IMR-90 (cell line): ENCODE measurements at places on chromosomes 2 and 18. TPM values are rescaled to one million over a fixed set of nuclear protein-coding genes. Genes with fewer than 3 reads are reported as not detected.

DNA sequence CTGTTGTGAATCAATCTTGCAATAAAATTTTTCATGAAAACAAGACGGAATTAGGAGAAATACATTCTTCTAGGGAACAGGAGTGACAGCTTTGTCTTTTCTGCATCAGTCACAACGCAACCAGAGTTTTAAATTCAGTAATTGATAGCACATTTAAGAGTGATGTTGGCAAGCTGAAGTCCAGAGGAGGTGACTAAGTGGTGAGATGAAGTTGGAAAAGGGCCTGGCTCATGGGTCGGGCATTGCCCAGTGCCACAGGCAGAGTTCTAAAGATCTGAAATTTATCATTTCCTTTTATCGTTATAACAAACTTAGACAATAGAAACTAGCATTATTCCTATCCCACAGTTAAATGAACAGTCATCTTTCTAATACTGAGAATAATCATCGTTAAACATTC, 764.6 kb upstream of the ZEB2 start:
- DNase-seq = no peak

The GREB1 gene
- not detected in 2 replicates for total RNA-seq

The RAD51AP2 gene
- total RNA-seq = not detected in 2 replicates

DNA sequence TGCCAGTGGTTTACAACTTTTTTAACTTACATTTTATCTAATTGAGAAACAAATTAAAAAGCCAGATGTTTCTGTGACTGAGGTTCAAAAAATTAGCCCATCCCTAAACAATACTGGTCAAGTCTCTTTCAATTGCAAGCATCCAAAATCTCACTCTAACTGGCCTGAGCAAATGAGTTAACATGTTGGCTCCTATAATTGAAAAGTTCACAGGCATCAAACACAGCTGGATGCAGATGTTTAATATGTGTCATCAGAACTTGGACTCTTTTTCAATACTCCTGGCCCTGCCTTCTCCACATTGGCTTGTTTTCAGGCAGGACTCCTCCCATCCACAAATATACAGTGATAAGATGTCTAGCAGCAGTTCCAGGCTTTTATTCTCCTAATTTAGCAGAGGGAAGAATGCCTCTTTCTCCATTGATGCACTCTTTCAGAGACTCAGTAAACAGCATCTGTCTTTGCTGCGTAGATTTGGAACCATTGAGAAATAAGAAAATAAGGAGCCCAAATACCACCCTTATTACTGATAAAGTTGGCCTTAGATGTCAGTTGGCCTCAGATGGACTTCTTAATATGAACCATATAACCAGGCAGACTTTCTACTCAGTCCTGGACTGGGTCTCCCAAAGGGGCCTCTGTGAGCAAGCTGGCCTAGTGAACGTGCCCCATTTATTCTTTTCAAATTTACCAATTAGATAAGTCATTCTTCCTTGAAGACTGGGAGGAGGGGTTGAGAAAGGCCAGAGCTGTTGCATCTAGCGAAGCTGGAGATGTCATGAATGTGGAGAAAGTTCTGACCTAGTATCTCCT, 30.4 kb upstream of the FN1 start:
- peak; percentile 50 for DNase-seq

The MDH1B gene
- total RNA-seq = 0.54 and 0.56 TPM in 2 replicates

DNA sequence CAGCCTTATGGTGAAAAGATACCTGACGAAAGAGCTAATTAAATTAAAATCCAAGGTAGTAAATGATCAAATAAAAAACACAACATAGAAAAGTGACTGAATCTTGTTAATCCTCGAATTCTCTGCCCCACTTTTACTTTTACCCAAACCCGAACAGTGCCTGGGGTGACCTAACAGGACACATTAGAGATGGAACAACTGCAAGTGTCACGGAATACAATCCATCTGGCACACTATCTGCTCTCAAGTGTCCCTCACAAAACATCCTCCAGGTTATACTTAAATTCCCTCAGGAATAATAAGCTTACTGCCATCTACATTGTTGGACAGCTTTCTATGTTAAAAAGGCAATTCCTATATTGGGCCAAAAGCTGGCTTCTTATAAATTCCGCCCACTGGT, 236.3 kb upstream of the SLC14A2 start:
- no peak for DNase-seq

The CCL20 gene
- total RNA-seq = not detected in 2 replicates

DNA sequence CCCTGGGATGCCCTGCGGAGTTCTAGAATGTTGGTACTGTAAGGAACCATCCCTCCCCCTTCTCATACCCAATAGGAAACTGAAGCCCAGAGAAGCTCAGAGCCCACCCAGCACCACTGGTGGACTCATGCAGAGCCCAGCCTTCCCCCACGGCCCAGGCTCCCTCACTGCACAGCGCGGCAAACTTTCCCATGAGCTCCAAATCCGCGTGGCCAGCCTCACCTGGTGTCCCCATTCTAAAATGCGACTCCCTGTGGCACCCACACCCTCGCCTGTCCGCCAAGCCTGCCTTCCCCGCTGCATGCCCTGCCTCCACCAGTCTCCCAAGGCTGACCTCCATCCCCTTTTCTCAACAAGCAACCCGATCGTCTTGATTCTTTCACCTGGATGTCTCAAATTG, 51.1 kb downstream of the PTGR3 start:
- DNase-seq = no peak

- DNase-seq = no peak
Observed at GRCh38 chr2:96552315-96553175, 16.0 kb downstream of the ARID5A start.

GRCh38 chr2:156333951-156334495, 1.5 kb upstream of the NR4A2 start:
- DNase-seq = peak; percentile 58

- DNase-seq = no peak
Observed at GRCh38 chr2:115684345-115684744, 1241.9 kb downstream of the DPP10 start.

- DNase-seq = peak; percentile 28
Observed at GRCh38 chr18:55206927-55207326, 247.7 kb upstream of the CCDC68 start.

DNA sequence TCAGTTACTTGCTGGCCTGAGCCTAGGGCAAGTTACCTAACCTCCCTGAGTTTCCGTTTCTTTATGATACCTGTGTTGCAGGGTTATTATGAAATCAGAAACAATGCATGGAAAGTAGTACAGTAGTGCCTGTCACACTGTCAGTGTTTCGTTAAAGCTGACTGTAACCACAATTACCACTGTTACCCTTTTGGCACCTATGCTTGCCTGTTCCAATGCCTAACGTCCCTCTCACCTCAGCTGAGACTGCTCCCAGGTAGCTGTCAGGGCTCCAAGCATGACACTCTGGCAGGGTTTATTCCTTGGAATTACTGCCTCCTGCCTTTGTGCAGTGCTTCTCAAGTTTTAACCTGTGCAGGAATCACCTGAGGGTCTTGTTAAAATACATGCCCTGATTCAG, 135.2 kb upstream of the RBMS1 start:
- no peak for DNase-seq

- DNase-seq = no peak
Observed at GRCh38 chr2:39490586-39490985, 53.5 kb upstream of the MAP4K3 start.

- no peak for DNase-seq
Observed at GRCh38 chr2:126776255-126776654, 120.3 kb downstream of the GYPC start.

GRCh38 chr2:236445678-236446077, 123.9 kb upstream of the ACKR3 start:
- no peak for DNase-seq

DNA sequence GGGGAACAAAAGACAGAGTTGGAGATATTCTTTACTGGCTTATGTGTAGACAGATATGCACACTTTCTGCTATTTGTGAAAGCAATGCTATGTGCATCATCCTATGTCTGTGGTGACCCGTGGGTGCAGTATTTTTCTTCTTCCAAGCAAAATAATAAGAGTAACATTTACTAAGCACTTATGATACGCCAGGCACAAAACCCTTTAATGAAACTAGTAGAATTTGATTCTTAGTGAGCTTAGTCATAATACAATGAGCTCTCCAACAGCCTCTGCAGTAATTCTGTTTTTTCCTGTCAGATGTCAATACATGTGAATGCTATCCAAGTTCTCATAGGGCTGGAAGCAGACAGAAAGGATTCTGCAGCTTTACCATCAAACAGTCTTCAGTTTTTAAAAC, 130.6 kb downstream of the RAD51AP2 start:
- no peak for DNase-seq

- no peak for DNase-seq
Observed at GRCh38 chr2:32752952-32753351, 125.1 kb downstream of the TTC27 start.

The PEX13 gene
- total RNA-seq = 33.3 and 34.8 TPM in 2 replicates

The GAD1 gene
- total RNA-seq = not detected in 2 replicates

- DNase-seq = no peak
Observed at GRCh38 chr18:55249550-55249949, 290.3 kb upstream of the CCDC68 start.

The REG1A gene
- not detected in 2 replicates for total RNA-seq

- peak; percentile 66 for DNase-seq
Observed at GRCh38 chr2:174800436-174801205, 36.3 kb upstream of the CHRNA1 start.

The SERPINB3 gene
- not detected in 2 replicates for total RNA-seq

DNA sequence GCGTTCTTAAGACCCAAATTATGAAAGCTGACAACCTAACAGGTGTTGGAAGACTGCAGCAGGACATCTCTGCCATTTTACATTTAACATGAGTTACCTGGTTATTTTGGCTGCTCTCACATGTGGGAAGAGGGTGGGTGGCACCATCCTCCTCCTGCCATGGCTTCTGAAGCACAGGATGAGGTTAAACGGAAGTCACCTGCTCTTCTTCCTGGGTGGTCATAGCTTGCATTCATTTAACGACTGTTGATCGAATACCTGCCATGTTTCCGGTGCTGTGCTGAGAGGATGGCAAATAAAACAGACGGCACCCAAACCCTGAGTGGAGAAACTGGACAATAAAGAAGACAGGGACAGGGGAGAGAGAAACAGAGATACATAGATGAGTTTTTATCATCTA, 118.0 kb downstream of the RHBDD1 start:
- DNase-seq = no peak

DNA sequence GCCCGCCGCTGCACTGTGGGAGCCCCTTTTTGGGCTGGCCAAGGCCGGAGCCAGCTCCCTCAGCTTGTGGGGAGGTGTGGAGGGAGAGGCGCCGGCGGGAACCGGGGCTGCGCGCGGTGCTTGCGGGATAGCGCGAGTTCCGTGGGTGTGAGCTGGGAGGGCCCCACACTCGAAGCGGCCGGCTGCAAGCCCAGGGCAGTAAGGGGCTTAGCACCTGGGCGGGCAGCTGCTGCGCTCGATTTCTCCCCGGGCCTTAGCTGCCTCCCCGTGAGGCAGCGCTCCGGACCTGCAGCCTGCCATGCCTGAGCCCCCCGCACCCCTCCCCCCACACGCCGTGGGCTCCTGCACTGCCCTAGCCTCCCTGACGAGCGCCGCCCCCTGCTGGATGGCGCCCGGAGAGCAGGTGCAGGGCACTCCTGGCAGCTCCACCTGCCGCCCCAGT, 124.4 kb downstream of the CCDC178 start:
- DNase-seq = no peak

The CHRNG gene
- not detected in 2 replicates for total RNA-seq

DNA sequence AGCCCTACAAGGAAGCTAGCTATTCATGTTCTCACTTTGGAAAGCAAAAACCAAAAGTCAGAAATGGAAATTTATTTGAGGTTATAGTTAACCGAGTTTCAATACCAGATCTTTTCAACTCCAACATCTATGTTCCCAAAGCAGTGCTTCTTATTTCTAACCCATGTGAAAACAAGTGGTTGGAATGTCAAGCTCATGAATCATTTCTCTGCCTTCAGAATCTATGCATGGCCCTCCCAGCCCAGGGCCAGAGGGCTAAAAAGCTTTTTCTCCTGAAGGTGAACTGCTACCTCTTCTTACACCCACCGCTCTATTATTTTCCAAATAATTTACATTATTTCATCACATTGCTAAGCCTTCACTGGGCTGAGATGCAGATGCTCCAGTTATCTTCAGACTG, 158.4 kb downstream of the SP3 start:
- DNase-seq = peak; percentile 4

The DNAH7 gene
- 0.28 and 0.36 TPM in 2 replicates for total RNA-seq

- DNase-seq = no peak
Observed at GRCh38 chr2:217880287-217880889, 122.4 kb downstream of the TNS1 start.

The LIMS4 gene
- 2.5 and 3.6 TPM in 2 replicates for total RNA-seq

GRCh38 chr18:42137693-42138375, 182.8 kb downstream of the PIK3C3 start:
- DNase-seq = no peak

DNA sequence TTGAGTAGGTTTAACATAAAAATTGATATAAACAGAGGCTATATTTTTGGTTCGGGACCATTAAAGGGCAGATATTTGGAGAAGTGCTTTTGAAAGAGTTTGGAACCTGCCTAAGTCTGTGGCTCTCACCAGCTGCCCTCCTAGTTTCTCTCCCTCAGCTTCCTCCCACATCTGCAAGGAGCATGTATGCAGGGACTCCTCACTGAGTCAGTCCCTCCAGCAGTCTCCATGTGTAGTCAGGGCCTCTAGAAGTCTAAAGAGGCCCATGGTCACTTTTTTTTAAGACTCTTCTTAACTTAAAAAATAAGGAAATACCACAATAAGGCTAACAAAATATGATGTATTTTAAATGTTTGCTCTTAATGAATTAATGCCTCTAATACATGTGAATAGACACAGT, 220.0 kb upstream of the TANK start:
- DNase-seq = peak; percentile 59

The PCARE gene
- total RNA-seq = not detected in 2 replicates

The UGT1A3 gene
- total RNA-seq = not detected in 2 replicates

DNA sequence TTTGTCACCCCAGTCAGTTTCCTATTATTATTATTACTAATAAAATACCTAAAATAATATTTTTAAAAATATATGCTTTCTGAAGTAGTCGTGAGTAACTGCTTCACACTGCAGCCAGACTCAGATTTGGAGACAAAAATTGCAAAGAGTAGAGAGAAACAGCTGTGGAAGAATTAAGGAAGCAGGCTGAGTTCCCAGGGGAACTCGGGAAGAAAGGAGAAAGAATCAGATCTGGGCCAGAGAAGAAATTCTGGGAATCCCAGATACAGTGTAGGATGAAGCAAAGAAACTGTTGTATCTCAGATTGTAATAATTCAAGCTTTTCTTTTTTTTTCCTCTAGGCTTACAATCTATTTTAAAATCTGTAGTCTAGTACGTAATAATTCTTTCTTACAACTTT, 182.3 kb downstream of the FTCDNL1 start:
- no peak for DNase-seq

The RGPD4 gene
- not detected in 2 replicates for total RNA-seq

DNA sequence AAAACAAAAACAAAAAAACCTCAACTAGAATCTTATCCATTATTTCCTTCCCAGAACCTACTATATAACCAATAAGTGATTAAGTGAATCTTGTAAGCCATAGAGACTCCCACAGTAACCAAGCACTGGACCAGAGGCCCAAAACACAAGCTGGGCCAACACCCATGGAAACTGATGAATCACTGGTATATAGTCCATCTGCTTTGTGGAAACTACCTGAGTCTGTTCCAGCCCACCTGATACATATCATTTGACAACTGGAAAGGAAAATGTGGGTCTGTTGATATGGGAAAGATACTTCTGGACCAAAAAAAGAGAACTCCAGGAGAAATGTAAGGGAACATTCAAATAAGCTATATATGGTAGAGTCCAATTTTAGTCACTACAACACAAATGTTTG, 252.8 kb downstream of the MREG start:
- no peak for DNase-seq

- DNase-seq = peak; percentile 82
Observed at GRCh38 chr2:195659982-195660890, 3.2 kb downstream of the SLC39A10 start.
